Inflammatory macrophage treated with lipopolysaccharide for 4 hours (primary cell): ENCODE measurements at places on chromosomes 16 and 17.

DNA sequence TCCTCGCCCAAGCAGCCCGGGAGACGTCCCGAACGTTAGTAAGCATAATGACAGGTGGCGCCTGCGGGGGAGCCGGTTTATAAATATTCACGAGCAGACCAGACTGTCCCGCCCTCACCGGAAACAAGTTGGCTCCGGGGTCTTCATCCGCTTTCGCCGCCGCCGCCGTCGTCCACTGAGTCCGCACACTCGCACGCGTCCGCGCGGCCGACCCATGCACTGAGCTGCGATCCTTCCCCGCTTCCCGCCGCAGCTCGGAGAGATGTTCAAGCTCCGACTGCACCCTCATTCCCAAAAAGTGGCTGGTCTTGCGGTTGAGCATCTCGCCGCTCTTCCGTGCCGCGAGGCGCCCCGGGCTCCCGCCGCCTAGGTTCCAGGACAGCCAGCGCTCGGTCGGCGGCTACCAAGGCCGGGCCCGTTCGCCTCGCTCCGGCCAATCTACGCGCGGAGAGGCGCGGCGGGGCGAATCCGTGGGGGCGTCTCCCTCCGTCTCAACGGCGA lies 385 bp downstream of the CFAP119 start:
- DNase-seq, result no peak

DNA sequence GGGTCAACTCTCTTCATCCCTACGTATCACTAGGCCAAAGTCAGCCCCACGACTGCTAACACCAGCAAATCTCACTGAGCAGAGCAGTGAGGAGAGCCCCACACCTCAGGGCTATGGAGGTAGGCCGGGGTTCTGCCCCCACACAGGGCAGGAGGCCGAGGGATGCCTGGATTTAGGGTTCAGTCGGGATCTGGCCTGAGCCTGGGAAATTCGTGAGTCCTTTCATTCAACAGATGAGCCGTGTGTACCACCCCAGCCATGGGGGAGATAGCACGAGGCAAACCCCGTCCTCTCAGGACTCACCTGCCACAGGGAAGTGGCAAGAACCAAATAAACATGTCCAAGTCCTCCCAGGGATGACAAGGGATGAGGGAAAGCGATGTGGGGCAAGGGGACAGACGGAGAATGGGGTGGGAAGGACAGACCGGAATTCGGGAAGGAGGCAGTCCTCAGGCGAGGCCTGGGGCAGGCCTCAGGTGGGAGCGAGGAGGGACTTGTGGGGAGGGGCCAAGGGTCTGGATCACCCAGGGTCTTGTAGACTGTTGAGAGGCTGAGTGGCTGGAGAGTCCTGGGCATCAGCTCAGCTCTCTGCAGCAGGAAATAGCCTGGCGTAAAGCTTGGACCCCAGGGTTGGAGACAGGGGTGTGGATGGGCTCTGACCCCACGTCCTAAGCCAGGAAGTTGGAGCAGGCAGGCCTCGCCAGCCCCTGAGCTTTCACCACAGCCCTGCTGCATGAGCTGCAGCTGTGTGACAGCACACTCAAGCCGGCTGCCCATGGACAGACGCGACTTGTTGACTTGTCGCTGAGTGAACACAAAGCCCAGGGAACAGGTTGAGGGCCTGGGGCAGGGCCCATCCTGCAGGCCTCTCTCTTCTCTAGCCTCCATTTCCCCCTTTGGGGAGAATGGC lies 7.9 kb upstream of the FAM83G start:
- DNase-seq, result no peak

GRCh38 chr16:89317729-89318429 lies 100.4 kb downstream of the ZNF778 start:
- no peak for DNase-seq

DNA sequence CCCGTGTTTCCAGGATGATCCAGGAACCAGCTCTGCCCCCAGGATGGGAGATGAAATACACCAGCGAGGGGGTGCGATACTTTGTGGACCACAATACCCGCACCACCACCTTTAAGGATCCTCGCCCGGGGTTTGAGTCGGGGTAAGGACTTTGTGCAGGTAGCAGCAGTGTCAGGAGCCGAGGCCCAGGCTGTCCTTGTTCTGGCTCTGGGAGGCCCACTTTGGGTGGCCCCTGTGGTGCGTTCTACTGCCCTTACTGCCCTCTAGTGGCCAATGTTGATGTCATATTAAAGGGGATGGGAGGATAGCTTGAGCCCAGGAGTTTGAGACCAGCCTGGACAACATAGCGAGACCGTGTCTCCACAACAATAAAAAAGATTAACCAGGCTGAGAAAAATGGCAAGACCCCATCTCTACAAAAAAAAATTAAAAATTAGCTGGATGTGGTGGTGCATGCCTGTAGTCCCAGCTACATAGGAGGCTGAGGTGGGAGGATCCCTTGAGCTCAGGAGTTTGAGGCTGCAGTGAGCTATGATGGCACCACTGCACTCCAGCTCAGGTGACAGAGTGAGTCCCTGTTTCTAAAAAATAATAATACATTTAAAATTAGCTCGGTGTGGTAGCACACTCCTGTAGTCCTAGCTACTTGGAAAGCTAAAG lies 20.9 kb upstream of the CLEC18A start:
- peak; percentile 41 for DNase-seq

GRCh38 chr17:61155590-61156237 lies 243.9 kb upstream of the TBX2 start:
- no peak for DNase-seq

DNA sequence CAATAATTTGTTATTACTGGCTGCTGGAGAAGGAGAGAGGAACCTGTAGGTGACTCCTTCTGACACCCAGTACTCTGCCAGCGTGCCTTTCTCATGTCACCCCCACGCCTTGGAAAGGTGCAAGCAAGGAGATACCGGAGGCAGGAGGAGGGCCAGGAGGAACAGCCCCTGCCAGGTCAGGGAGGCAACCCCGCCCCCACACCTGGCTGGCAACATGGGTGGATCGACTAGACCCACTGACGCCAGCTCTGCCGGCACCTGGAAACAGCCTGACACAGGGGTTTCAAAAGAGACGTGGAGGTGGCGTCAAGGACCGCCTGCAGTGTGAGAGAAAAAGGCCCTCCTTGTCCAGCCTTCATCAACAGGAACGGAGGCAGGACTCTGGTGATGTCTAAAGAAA lies 62.3 kb downstream of the CYB5B start:
- no peak for DNase-seq

DNA sequence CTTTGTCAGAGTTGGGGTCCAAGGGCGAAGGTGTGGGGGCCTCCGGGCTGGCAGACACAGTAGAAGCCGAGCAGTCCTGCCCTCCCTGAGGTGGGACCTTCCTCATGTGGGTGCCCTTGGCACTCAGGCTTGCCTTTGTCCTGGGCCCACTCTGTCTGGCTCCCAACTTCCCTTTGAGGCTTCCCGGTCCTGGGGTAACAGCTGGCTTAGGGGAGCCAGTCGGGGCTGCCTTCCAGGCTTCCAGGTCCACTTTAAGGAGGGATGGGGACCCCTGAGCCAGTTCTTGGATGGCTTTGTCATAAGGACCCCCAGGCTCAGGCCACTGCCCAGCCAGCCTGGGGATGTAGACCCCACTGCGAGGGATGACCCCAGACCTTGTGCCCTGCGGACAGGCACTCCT lies 7.8 kb downstream of the GAS2L2 start:
- no peak for DNase-seq

- no peak for DNase-seq
These were observed 6.5 kb downstream of the ZZEF1 start for GRCh38 chr17:4136373-4136772.

- peak; percentile 79 for DNase-seq
These were observed 17.9 kb downstream of the PSME3IP1 start for GRCh38 chr16:57167953-57168352.

DNA sequence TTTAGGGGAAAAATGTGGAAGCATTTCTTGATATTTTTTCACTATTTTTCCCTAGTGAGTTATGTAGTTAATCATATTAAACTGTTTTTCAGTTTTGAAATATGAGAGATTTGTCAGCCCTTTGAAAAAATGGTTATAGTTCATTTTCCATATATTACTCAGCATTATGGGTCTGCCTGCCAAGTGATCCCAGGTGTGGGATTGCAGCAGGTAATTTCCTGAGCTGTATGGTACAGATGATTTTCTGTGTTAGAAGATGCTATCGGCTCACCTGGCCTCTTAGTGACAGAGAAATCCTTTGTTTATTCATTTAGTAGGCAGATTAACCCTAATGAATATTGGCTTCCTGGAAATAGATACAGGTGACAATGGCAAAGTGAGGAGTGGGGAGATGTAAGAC lies 275.1 kb upstream of the TBX2 start:
- DNase-seq, result no peak

- no peak for DNase-seq
These were observed 6.3 kb upstream of the FOXN1 start for GRCh38 chr17:28499684-28500357.

DNA sequence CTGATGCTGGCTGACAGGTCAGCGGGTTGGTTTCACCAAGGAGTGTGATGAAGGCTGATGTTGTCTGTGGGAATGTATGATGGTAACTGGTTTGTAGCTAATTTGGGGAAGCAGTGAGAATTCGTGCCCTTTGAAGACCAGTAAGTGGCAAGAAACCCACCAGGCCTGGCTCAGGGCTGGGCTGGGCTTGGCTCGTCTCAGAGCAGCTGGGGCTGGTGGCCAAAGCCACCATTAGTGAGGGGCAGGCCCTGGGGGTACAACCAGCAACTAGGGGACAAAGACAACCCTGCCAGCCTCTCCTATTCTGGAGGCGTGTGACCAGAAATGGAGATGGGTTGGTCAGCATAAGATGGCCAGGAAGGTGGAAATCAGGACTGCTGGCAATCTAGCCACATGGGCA lies 13.0 kb upstream of the STH start:
- DNase-seq, result no peak

GRCh38 chr16:63462316-63462715 lies 1426.1 kb upstream of the CDH8 start:
- DNase-seq, result no peak

GRCh38 chr17:45893725-45894021 lies 681 bp upstream of the MAPT start:
- no peak for DNase-seq

DNA sequence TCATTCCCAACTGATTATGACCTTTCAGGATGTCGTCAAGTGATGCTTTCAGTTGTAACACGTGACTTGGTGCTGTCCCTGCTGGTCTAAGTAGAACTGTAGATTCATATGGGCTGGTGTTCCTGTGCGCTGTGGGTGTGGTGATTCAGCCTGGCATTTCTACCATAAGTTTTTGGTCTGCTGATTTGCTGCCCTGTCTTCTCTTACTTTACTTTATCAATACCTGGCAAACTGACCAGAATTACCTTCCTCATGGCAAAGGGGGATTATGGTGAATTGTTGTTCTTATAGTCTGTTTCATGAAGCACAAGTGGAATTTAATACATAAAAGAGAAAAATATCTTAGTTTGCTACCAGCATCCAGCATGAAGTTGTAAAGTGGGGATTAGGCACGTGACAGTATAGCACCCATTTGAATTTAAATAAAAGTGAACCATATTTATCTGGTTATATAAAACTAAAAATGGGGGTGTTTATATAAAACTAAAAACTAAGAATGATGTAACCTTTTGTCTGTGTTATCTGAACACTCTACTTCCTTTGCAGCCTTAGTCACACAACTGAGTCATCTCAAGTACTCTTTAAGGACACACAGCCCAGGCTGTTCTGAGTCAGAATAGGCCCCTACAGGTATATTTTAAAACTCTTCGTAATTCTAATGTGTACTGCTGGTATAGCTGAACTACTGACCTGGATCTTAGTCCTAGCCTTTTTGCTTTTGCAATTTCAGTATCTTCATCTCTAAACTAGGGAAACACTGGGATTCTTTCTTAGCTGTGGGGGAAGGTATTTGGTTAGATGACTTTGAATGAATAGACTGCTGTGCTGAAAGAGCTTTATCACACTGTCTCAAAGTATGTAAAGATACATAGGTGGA lies 28.3 kb downstream of the TTC19 start:
- DNase-seq, result peak; percentile 62

- no peak for DNase-seq
These were observed 8.4 kb upstream of the PCTP start for GRCh38 chr17:55742272-55743102.

DNA sequence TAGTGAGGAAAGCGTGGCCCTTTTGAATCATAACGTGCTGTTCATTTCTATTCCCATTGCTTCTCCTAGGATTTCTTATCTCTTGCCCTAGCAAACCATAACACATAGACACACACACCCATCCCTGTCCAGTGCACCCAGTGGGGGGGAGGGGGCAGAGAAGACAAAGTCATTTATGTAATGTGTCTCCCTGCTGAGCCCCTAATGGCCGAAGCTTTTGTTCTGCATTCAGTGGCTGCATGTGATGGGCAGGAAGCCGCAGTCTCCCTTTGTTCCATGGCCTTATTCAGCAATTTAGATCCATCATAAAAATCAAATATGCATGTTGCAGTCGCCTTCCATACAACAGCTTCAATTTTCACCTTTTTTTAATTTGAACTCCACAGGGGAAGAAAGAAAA lies 325.4 kb downstream of the ZFHX3 start:
- no peak for DNase-seq
